PC-3 (cell line): ENCODE measurements at places on chromosomes 3 and 15.
A peak's percentile ranks its signal among the peaks of the same experiment; 100 is the strongest.

GRCh38 chr3:64108231-64108630 lies 84.9 kb upstream of the PSMD6 start:
- DNase-seq, result no peak

- peak; percentile 50 for DNase-seq
These were observed 23.7 kb downstream of the CFAP92 start for GRCh38 chr3:128969993-128970739.

- DNase-seq, result peak; percentile 66
These were observed 587.9 kb downstream of the GBE1 start for GRCh38 chr3:81173514-81173913.

GRCh38 chr3:28791713-28792255 lies 443.2 kb upstream of the AZI2 start:
- DNase-seq, result no peak

- no peak for DNase-seq
These were observed 25.2 kb downstream of the ARPP21 start for GRCh38 chr3:35664460-35664919.

DNA sequence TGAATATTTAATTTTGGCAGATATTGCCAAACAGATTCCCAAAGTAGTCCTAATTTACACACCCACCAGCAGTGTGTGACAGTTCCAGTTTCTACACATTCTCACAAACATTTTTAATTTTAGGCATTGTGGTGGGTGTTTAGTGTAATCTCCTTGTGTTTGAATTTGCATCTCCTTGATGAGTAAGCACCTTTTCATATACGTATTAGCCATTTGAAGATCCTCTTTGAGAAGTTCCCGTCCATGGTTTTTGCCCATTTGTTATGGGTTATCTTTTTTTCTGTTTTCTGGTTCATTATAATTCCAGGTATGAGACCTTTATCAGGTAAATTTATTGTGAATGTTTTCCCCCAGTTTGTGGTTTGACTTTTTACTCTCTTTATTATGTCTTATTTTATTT lies 2.3 kb upstream of the TM4SF19 start:
- DNase-seq, result peak; percentile 6

GRCh38 chr15:96783746-96784145 lies 453.2 kb downstream of the NR2F2 start:
- DNase-seq, result no peak

GRCh38 chr3:155886915-155887314 lies 16.5 kb downstream of the GMPS start:
- DNase-seq, result no peak

GRCh38 chr3:186359078-186359477 lies 3.0 kb downstream of the DGKG start:
- peak; percentile 20 for DNase-seq

GRCh38 chr3:52323526-52324295 lies 7.6 kb downstream of the DNAH1 start:
- no peak for DNase-seq

- no peak for DNase-seq
These were observed 24.9 kb upstream of the SENP5 start for GRCh38 chr3:196842567-196843434.

DNA sequence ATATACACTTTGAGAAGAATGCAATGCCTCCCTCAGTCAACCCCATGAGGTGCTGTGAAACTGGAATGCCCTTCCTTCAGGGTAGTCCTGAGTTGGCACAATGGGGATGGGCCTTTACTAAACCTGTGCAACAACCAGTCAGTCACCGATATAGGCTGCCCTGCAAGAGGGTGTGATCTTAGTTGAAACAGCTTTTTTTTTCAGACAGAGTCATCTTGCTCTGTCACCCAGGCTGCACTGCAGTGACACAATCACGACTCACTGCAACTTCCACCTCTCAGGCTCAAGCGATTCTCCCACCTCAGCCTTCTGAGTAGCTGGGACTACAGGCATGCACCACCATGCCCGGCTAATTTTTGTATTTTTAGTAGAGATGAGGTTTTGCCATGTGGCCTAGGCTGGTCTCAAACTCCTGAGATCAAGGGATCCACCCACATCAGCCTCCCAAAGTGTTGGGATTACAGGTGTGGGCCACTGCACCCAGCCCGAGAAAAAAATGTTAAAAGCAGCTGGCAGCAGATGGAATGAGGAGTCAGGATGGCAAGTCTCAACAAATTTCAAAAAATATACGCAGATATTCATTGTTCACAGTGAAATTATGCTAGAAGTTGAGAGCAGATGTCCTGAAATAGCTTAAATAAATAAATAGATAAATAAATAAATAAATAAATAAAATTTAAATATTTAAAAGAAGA lies 31.8 kb downstream of the MYO5A start:
- peak; percentile 68 for DNase-seq

DNA sequence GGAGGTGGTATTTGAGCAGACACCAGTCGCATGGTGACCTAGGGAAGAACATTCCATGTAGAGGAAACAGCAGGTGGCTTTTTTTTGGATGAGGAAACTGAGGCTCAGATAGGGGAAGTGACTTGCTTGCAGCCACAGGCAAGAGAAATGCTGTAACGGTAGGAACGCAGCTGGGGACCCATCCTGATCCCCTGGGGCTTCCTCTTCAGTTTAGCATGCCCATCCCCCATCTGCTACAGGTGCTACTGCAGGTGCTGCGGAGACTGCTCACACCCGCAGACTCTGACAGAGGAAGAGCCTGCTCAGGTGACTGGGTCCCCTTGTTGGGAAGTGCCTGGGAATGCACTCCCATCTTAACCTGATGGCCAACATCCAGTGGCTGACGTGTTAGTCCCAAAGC lies 55.4 kb upstream of the SEC13 start:
- DNase-seq, result no peak

DNA sequence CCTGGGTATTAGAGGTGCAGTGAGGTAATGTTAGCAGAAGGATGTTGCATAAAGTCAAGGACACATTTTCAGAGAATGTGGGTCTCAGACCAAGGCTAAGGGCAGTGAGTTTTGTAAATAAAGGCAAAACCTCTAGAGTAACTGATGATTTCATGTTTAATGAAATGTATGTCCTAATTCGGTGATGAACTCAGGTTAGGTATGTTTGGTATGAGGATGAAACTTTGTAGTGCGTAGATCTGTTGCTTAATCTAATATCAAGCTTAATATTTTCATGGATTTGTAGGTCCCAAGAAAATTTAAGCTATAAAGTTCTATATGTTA lies 3.6 kb downstream of the USP50 start:
- DNase-seq, result no peak

GRCh38 chr15:60793656-60794055 lies 314.7 kb upstream of the ICE2 start:
- no peak for DNase-seq

- no peak for DNase-seq
These were observed 957 bp downstream of the ADCY5 start for GRCh38 chr3:123447749-123448517.

DNA sequence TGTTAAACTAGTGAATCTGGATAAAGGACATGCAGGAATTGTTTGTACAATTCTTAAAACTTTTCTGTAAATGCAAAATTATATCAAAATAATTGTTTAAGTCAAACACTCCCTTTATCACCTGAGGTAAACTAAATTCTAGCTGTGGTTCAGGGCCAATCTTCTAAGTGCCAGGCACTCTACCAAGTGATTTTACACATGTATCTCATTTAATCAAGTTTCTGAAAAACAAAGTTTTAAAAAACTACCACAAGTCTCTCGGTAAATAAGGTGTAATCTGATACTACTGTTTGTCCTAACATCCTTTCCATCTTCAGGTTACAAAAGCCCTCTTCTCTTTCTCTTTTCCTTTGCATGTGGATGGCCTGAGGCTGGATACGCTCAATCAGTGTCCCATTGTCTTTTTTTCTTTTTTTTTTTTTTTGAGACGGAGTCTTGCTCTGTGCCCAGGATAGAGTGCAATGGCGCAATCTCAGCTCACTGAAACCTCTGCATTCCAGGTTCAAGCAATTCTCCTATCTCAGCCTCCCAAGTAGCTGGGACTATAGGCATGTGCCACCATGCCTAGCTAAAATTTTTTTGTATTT lies 19.3 kb downstream of the IFT80 start:
- DNase-seq, result no peak

GRCh38 chr3:46935989-46936558 lies 40.5 kb downstream of the CCDC12 start:
- no peak for DNase-seq

DNA sequence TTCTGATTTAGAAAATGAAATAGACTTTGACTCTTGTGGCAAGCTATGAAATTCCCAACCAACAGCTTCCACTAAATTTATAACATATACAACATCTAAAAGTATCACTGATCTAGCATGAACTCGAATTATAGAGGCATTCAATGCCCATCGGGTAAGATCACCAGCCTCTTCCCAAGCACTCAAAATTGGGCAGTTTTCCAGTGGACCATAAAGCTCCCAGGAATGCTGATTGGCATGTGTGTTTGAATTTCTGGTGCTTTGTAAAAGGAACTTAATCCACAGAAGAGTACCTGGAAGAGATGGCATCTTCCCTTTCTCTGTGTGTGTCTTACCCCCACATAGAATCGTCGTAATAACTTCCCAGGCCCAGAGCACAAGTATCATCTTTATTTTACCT lies 10.0 kb downstream of the LRTM1 start:
- DNase-seq, result peak; percentile 40

- no peak for DNase-seq
These were observed 28.7 kb upstream of the COL6A6 start for GRCh38 chr3:130488288-130488687.

DNA sequence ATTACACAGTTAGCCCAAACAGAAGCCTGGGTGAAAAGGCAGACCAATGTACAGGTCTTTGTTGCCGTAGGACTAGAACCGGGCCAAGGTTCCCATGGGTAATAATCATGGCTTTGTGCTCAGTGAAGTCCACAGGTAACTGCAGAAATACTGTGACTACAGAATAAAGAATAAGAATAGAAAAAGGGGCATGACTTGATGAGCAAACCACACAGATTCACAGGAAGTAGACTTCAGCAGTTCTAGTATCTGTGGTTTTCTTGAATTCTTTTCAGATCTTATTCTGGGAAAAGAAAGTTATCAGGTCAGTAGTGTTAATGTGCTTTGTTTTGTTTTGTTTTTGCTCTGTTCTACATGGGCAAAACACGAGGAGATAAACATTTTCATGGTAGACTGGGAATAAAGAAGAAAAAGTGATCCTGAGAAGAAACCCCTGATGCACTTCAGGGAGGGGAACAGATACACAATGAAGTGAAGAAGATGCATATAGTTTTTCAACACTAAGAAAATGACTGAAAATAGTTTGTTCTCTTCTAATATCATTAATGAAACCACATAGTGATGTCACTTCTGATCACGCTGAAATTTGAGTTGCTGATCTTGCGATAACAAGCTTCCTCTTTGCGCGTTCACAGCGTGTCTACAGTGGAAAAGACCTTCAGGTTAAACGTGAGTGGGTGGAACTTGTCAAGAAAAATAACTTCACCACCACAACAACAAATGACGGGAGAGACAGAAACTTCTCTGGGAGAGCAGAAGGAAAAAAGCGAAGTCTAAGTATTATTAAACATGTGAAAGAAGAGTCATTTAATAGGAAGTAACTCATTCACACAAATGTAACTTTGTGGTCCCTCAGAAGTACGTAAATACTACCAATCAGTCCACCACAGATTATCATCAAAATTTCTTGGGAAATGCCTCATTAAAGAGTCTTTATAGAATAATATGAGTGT lies 315.8 kb upstream of the SATB1 start:
- no peak for DNase-seq

GRCh38 chr3:71629711-71630110 lies 46.2 kb upstream of the FOXP1 start:
- no peak for DNase-seq

GRCh38 chr3:101944308-101944707 lies 95.0 kb downstream of the NFKBIZ start:
- DNase-seq, result no peak
